Body of pancreas (tissue), 4 donors: ENCODE measurements at places on chromosomes 3 and 15. TPM values are rescaled to one million over a fixed set of nuclear protein-coding genes. Genes with fewer than 3 reads are reported as not detected.

- no peaks in the 10 kb centered on the region for H3K27me3 ChIP-seq
- no peak overlapping the region for H3K4me3 ChIP-seq
- H3K4me1 ChIP-seq, result no peaks in the 10 kb centered on the region
- H3K27ac ChIP-seq, result no peak overlapping the region
These were observed 94.3 kb upstream of the CHMP2B start for GRCh38 chr3:87132801-87133200.

- DNase-seq, result no peak
- H3K27me3 ChIP-seq, result no peaks in the 10 kb centered on the region
- H3K4me1 ChIP-seq, result peaks cover 6% of the 10 kb centered on the region
- no peak overlapping the region for H3K27ac ChIP-seq
These were observed 267.3 kb upstream of the SLITRK3 start for GRCh38 chr3:165463531-165463930.

GRCh38 chr15:95609096-95609495 lies 721.4 kb upstream of the NR2F2 start:
- DNase-seq, result no peak
- H3K4me1 ChIP-seq, result no peaks in the 10 kb centered on the region
- no peaks in the 10 kb centered on the region for H3K27me3 ChIP-seq
- H3K36me3 ChIP-seq, result no peaks in the 10 kb centered on the region
- no peak overlapping the region for H3K27ac ChIP-seq

DNA sequence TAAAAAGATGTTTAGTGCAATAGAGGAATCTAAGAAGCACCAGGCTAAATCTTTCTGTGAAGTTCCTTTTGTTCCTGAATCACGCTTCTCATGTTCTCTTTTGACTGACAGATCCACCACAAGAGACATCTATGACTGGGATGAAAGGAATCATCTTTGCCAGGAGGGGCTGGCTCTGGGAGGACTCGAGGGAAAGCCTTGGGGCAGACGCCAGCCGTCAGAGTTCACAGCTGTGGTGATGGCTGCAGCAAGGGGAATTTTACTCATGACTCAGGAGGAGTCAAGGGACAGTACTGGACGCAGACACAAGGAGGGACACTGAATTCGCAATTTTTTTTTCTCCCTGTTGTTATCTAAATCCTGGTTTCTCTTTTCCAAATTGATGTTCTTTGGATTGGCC lies 38.7 kb downstream of the C3orf38 start:
- DNase-seq, result no peak
- H3K36me3 ChIP-seq, result no peaks in the 10 kb centered on the region
- no peak overlapping the region for H3K4me3 ChIP-seq

DNA sequence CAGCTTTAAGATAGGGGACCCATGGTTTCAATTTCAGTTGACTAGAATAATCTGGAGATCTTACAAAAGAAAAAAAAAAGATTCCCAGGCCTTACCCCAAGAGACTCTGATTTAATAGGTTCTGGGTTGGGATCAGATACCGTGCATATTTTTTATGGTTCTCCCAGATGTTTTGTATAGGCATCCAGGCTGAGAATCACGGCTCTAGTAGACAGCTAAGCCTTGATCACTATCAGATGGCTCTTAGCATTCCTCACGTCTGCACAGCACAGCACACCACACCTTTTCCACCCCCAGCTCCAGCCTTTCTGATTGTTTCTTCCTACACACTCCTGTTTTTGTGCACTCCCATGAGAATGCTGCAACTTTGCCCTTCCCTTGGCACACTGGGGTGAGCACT lies 40.8 kb downstream of the TMEM45A start:
- no peak overlapping the region for H3K27ac ChIP-seq
- DNase-seq, result no peak
- no peak overlapping the region for H3K4me3 ChIP-seq
- no peaks in the 10 kb centered on the region for H3K27me3 ChIP-seq
- no peaks in the 10 kb centered on the region for H3K36me3 ChIP-seq

DNA sequence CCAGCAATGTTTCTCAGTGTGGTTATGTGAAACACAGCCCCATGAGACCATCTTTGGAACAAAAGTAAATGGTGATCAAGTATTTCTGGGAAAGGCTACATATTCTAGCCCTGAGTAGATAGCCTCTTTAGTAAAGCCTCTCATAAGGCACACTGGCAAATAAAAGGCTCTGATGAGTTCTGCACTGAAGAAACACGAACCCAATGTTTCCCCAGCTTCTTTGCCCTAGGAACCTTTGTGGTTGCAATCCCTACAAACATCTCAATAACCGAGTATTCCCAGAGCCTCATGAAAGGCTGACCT lies 41.8 kb downstream of the RAB6B start:
- no peaks in the 10 kb centered on the region for H3K27me3 ChIP-seq
- H3K4me3 ChIP-seq, result no peak overlapping the region
- no peak for DNase-seq
- no peaks in the 10 kb centered on the region for H3K4me1 ChIP-seq
- no peaks in the 10 kb centered on the region for H3K36me3 ChIP-seq

GRCh38 chr3:143351895-143352608 lies 232.5 kb downstream of the CHST2 start:
- no peak for DNase-seq
- H3K27me3 ChIP-seq, result no peaks in the 10 kb centered on the region
- H3K4me3 ChIP-seq, result no peak overlapping the region
- no peaks in the 10 kb centered on the region for H3K36me3 ChIP-seq

GRCh38 chr3:112482675-112483074 lies 16.6 kb downstream of the BTLA start:
- H3K27me3 ChIP-seq, result no peaks in the 10 kb centered on the region
- H3K4me3 ChIP-seq, result no peak overlapping the region
- no peaks in the 10 kb centered on the region for H3K4me1 ChIP-seq
- H3K36me3 ChIP-seq, result no peaks in the 10 kb centered on the region
- H3K27ac ChIP-seq, result no peak overlapping the region
- no peak for DNase-seq

- H3K27ac ChIP-seq, result no peak overlapping the region
- H3K4me1 ChIP-seq, result peaks cover 18% of the 10 kb centered on the region
- no peak for DNase-seq
These were observed 17.9 kb downstream of the STT3B start for GRCh38 chr3:31550452-31551251.

DNA sequence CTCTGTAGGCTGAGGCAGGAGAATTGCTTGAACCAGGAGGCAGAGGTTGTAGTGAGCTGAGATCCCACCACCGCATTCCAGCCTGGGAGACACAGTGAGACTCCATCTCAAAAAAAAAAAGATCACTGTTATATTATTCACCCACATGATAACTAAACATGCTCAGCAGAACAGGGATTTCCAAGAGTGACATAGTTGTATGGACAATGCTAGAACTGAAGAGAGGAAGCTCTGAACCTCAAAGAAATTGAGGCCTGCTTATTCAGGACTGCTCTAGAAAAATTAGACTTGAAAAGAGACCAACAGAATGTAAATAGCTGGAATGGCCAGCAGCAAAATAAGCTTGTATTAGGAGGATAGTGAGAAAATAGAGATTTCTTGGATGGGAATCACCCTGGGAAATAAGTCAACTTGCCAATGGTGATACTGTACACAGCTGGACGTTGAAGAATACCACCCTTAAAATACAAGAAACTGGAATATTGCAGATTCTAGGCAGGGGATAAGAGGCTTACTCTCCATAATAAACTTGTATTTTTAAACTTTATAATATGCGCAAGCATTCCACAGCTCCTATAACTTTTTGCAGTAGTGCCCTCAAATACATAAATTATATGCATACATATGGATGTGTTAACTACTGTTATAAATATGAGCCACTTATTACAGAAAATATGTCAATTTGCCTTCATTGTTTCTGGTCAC lies 28.2 kb downstream of the PIK3CB start:
- no peaks in the 10 kb centered on the region for H3K36me3 ChIP-seq
- no peak overlapping the region for H3K27ac ChIP-seq
- H3K4me1 ChIP-seq, result peaks cover 47% of the 10 kb centered on the region
- H3K27me3 ChIP-seq, result no peaks in the 10 kb centered on the region
- H3K4me3 ChIP-seq, result no peak overlapping the region

DNA sequence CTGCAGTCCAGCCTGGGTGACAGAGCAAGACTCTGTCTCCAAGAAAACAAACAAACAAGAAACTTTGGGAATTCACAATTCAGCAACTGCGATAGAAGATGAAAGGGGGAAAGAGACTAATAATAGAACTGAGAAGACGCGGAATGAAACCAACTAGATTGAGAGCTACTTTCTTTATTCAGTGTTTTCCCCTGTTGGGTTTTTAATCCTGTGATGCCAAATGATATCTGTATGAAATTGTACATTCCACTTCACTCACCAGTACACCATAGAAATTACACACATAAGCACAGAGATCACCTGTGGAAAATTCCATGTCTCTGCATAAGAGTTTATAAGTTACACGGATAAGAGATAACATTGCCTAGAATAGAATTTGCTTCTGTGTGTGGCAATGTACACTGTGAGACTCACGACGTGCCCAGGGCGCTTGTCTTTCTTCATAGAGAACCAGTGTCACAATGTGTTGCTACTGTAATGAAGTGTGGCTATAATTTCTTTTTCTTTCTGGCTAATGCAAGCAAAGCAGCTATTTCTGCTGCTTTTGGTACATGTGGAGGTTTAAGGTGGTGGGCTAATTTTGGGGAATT lies 17.7 kb upstream of the CHST2 start:
- DNase-seq, result no peak
- H3K27me3 ChIP-seq, result no peaks in the 10 kb centered on the region
- no peak overlapping the region for H3K27ac ChIP-seq
- no peak overlapping the region for H3K4me3 ChIP-seq
- H3K4me1 ChIP-seq, result no peaks in the 10 kb centered on the region
- no peaks in the 10 kb centered on the region for H3K36me3 ChIP-seq

- H3K36me3 ChIP-seq, result no peaks in the 10 kb centered on the region
- peak overlapping the region; percentile 96 for H3K4me3 ChIP-seq
- peak; percentile 53 for DNase-seq
- no peaks in the 10 kb centered on the region for H3K27me3 ChIP-seq
- peak overlapping the region; percentile 83 for H3K27ac ChIP-seq
- peaks cover 26% of the 10 kb centered on the region for H3K4me1 ChIP-seq
These were observed 660 bp downstream of the NECTIN3 start for GRCh38 chr3:111072031-111072921.

- no peak for DNase-seq
- H3K27me3 ChIP-seq, result no peaks in the 10 kb centered on the region
- H3K27ac ChIP-seq, result no peak overlapping the region
- H3K36me3 ChIP-seq, result no peaks in the 10 kb centered on the region
- H3K4me1 ChIP-seq, result no peaks in the 10 kb centered on the region
These were observed 23.1 kb upstream of the BHLHE40 start for GRCh38 chr3:4956099-4956498.

DNA sequence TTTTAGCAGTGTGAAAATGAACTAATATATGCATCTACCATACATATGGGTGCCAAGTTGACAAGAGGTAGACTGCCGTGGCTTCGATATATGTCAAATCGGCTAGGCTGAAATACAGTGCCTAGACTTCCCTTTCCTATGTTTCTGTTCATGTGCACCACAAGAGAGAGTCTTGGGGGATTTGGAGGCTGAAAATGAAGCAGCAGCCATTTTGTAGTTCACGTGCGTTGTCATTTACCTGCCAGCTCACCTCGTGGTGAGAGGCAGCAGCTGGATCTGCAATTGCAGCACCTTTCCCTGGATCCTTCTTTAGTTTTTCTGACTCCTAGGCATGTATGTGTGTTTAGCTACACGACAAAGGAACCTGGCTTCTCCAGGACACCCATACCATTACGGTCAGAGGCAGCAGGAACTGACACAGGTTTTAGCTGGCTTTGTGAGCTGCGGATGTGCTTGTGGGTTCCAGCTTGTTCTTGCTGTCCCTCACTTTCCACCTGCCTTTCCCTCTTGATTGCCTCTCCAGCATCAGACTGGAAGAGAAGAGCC lies 40.5 kb upstream of the SIAH2 start:
- H3K4me3 ChIP-seq, result no peak overlapping the region
- DNase-seq, result no peak
- no peak overlapping the region for H3K27ac ChIP-seq
- no peaks in the 10 kb centered on the region for H3K27me3 ChIP-seq

DNA sequence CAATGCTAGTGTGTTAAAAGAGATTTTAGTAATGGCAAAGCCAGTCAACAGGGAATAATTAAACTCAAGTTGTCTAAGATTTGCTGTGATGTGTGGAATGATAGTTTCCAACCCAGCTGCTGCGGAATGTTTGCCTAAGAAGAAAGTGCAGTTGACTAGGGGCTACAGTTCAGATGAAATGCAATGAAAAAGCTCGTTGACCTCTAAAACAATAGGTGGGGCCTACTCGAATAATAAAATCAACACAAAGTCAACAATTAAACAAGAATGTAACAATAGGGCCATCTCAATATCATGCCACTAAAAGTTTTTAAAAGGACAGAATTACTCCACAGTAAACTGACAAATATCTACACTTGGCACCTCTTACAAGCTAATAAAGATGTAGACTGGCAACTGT lies 484.2 kb downstream of the MECOM start:
- no peak overlapping the region for H3K27ac ChIP-seq
- H3K4me1 ChIP-seq, result no peaks in the 10 kb centered on the region
- DNase-seq, result no peak
- H3K4me3 ChIP-seq, result no peak overlapping the region
- no peaks in the 10 kb centered on the region for H3K36me3 ChIP-seq

GRCh38 chr3:138492980-138493675 lies 58.7 kb downstream of the ESYT3 start:
- no peak for DNase-seq
- no peaks in the 10 kb centered on the region for H3K36me3 ChIP-seq
- H3K4me1 ChIP-seq, result peaks cover 9% of the 10 kb centered on the region
- no peak overlapping the region for H3K27ac ChIP-seq
- no peaks in the 10 kb centered on the region for H3K27me3 ChIP-seq

- H3K27ac ChIP-seq, result peak overlapping the region; percentile 47
- peaks cover 24% of the 10 kb centered on the region for H3K4me1 ChIP-seq
- H3K36me3 ChIP-seq, result no peaks in the 10 kb centered on the region
- no peaks in the 10 kb centered on the region for H3K27me3 ChIP-seq
- DNase-seq, result no peak
- H3K4me3 ChIP-seq, result no peak overlapping the region
These were observed 14.1 kb downstream of the CCDC33 start for GRCh38 chr15:74250266-74250665.

GRCh38 chr3:140972833-140973232 lies 31.2 kb downstream of the SLC25A36 start:
- H3K27ac ChIP-seq, result no peak overlapping the region
- no peaks in the 10 kb centered on the region for H3K4me1 ChIP-seq
- DNase-seq, result no peak
- H3K27me3 ChIP-seq, result no peaks in the 10 kb centered on the region
- peaks cover 3% of the 10 kb centered on the region for H3K36me3 ChIP-seq

DNA sequence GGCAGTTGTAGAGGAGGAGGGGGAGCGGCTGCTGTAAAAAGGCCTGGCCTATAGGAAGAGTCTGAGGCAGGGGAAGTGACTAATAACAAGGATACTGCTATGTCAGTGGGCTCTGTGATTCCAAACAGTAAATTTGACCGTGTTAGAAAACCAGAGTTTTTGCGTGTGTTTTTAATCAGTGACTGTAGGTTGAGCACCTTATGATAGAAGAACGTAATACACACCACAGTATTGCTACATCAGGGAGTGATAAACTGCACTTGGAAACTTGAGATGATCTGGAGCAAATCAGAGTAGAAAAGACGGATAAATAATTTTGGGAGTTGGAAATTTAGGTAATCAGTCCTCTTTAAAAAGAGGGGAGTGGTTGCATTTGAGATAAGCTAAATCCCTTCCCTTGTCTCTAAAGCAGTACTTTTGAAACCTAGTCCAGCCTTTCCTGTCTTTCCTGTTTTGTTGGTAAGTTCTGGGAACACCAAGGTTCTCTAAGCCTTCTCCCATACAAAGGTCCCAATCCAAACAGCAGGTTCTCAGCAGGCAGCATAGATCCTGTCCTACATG lies 130.5 kb upstream of the NR2E3 start:
- no peaks in the 10 kb centered on the region for H3K27me3 ChIP-seq
- no peaks in the 10 kb centered on the region for H3K36me3 ChIP-seq
- H3K4me1 ChIP-seq, result no peaks in the 10 kb centered on the region
- H3K27ac ChIP-seq, result no peak overlapping the region

SPATA12 gene
- total RNA-seq, result not detected

ARNT2 gene
- 5.3 TPM for total RNA-seq

KNL1 gene
- total RNA-seq, result not detected

TRANK1 gene
- total RNA-seq, result 7.8 TPM

FRMD4B gene
- 7.3 TPM for total RNA-seq

CTXN2 gene
- 0.52 TPM for total RNA-seq
